A549 (cell line): ENCODE measurements at places on chromosomes 16 and 17.
A peak's percentile ranks its signal among the peaks of the same experiment; 100 is the strongest.

DNA sequence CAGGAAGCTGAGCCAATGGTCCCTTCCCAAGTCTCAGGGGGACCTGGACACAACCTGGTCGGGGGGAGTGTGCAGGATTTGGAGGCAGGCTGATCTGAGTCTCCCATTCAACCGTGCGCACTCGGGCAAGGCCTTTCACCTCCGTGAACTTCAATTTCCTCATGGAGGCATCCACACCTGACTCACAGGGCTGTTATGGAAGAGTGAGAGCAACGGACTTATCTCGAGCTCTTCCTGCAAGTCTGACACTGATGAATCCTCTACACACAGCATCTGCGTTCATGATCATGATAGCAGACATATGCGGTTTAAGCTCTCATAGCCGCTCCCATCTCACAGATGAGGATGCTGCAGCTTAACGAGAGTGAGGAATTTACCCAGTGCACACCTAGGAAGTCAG lies 21.6 kb downstream of the TIMM22 start:
- DNase-seq: no peak

DNA sequence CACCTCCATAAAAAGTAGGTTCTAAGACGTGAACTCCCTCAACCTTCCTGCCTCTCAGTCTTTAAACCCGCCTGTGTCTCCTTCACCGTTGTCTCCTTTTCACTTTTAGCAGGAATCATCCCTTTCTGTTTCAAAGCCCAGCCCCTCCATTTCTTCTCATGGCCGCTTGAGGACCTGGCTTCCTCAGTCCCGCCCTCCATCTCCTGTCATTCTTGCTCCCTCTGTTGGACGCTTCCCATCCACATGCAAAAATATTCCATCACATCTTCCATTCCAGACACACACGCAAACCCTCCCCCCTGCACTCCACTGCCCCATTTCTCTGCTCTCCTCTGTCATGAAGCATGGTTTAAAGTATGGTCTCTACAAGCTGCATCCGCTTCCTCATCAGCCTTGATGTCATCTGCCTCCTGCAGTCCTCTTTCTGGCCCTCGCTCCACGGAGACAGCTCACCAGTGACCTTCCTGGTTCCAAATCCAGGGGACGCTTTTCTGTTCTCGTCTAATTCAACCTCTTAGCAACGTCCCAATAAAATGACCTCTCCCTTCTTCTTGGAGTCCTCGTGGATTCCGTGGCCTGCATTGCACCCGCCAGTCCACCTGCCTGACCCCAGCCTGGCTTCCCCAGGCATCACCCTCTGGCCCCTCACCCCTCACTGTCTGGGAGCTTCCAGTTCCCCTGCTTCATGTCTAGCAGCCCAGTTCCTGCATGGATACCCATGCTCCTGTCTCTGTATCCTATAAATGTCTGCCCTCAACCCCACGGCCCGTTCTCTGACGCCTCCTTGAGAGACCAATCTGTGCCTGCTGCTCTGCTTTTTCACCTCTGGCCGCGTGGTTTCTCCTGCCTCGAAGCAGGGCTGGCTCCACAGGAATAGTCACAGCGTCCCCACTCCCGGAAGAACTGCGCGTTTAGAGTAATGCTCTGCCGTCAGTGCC lies 26.2 kb downstream of the ANKRD40 start:
- peak; percentile 91 for DNase-seq

DNA sequence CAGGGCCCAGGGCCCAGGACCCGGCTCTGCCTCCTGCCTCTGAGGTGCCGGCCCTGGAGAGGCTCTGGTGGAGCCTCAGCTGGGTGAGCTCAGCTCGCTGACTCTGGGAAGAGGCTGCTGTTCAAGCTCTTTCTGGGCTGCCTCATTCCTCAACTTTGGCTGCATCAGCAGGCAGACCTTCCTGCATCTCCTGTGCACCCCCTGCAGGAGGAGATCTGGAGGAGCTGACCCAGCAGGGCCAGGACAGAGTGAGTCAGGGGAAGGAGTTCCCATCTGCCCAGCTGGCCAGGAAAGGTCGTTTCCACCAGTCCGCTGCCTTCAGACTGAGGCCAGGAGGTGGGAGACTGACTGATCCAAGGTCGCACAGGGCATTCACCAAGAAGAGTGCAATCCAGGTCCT lies 10.7 kb downstream of the CRHR1 start:
- DNase-seq: peak; percentile 49

DNA sequence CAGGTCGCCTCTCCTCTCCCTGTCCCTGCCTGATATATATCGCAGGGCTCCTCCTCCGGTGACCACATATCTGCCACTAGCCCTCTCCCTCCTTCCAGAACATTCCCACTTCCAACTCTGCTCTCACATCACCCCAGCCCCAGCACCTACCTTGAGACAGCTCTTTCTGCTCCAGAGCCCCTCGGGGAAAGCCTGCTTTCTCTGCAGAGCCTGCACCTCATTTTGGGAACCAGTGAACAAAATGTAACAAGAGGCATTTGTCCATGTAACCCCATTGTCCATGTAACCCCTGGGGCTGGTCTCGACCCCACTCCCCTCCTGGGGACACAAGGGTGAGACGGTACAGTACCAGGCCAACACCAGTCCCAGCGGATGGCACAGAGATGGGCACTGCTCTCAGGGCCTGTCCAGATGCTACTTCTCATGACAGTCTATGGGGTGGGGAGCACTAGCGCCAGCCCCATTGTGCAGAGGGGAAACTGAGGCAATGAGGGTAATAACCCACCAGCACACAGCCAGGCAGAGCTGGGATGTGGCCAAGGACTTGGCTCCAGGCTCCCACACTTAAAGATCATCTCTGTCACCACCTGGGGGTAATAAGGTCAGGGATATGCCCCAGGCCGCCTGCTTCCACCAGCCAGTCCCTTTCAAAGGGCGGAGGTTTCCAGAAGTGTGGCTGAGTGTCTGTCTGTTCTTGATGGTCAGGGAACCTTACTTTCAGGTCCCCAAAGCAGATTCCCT lies 42.9 kb downstream of the TBC1D16 start:
- DNase-seq: no peak

DNA sequence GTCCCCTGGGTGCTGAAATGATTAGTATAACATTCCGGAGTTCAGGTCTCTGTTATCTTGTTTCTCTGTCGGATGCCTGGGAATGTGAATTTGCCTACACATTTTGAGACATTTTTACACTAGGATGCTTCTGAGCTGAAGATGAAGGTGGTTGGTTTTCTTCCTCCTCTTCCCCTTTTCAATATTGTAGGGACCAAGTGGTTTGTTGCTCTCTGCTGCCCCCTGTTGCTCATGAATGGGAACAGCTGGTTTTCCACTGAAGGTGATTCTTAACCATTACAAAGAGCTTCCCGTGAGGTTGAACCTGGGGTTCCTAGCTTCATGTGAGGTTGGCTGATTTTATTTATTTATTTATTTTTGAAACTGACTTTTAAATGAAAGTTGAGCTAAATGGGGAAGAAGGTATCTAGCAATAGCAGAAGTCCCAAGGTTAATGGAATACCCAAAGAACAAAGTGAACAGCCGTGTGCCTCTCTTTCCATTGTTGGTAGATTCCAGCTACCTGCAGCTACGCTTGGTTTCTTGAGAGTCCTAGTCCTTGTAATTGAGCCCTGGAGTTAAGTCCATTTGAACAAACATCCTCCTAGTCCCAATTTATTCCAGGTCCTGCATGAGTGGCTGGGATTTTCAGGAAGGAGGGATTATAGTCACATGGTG lies 983.9 kb upstream of the EEF2KMT start:
- DNase-seq: peak; percentile 7

- no peak for DNase-seq
Observed at GRCh38 chr17:33086878-33087277, 95.2 kb downstream of the SPACA3 start.

DNA sequence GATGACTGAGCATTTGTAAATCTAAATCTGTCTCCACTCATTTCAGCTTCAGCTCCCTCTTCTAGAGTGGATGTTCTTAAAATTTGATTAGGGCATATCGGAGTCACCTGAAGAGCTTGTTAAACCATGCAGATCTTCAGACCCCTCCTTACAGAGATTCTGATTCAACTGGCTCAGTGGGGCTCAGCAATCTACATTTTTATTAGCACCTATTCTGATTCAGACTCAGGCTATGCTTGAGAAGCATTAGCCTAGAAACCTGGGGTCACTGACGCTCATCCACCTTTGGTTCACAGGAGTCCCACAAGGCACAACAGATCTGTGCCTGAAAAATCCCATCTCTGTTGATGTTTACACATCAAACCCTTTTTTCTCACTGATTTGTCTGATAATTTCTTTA lies 365.6 kb downstream of the GRIN2A start:
- DNase-seq: no peak
